ENCODE measurements at places on chromosomes 4 and X.

GRCh38 chr4:103498161-103499070 is 221.4 kb downstream of the TACR3 start:
- DNase-seq: no peak

DNA sequence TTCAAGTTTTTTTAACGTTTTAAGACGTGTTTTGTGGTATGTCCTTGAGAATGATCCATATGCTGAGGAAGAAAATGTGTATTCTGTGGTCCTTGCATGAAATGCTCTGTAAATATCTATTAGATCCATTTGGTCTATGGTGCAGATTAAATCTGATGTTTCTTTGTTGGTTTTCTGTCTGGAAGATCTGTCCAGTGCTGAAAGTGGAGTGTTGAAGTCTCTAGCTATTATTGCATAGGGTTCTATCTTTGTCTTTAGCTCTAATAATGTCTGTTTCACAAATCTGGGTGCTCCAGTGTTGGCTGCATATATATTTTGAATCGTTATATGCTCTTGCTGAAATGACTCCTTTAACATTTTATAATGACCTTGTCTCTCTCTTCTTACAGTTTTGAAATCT is 122.5 kb downstream of the RPA4 start:
- no peak for DNase-seq

- DNase-seq: peak; percentile 15
Observed at GRCh38 chr4:5710961-5711478, at the start of gene EVC. Gene EVC (plus strand): TSS chr4:5711201. CDS start chr4:5711381, 180 bp downstream.

GRCh38 chr4:16439768-16440167 is 213.5 kb upstream of the TAPT1 start:
- no peak for DNase-seq

DNA sequence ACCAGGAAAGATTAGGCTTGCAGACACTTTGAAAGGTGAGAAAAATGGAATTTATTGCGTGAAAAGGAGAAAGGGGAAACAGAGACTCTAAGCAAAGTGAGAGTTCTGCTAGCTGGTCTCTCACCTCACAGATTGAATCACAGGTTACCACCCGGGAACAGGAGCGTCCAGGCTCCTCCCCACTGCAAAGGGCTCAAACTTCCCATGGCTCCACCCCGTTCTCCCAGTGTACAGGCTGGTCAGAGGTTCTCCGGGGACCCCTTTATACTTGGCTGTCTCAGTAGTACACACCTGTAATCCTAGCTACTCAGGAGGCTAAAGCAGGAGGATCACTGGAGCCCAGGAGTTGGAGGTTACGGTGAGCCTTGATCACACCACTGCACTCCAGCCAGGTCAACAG is 44.0 kb upstream of the ABCG2 start:
- no peak for DNase-seq

DNA sequence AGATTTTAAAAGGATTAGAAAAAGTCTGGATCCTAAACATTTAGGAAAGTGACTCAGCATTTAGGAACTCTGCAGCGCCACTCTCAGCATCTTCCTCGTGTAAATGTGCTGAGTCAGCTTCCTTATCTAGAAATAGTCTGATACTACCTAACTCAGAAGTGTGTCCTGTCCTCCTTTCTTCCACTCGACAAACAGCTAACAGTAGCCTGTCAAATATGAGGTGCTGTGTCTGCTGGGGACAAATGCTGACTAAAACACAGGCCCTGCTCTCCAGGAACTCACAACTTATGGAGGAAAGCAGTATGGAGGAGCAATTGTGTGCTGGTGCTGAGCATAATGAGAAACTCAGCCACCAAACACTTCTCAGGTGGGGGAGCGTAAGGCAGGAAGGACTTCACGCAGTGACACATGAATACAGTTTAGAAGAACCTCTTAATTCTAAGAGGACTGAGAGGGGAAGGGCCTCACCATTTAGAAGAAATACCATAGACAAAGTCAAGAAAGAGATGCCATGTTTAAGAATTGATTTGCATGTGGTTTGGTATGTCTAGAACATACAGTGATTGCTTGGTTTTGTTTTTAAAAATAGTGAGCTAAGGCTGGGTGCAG is 125.3 kb downstream of the SOWAHB start:
- DNase-seq: no peak

- DNase-seq: no peak
Observed at GRCh38 chr4:34271479-34272355, 1972.6 kb downstream of the ARAP2 start.

DNA sequence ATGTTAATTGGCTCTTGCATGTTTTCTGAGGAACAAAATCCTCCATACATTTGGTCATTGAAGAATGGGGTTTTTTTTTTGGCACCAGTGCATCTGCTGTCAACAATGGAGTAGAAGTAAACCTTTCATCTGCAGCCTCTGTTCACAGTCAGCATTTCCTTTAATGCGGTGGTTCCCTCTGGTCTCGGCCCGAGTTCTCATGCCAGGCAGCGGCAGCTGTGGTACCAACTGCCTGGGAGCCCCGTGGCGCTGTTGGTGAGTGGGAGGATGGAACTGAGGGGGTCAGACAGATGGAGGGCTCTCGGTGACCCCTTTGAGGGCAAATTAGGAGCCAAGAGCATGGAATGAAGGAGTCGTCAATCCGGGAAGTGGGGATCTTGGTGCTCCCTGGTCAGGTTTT is 114.7 kb downstream of the AFF1 start:
- DNase-seq: no peak

DNA sequence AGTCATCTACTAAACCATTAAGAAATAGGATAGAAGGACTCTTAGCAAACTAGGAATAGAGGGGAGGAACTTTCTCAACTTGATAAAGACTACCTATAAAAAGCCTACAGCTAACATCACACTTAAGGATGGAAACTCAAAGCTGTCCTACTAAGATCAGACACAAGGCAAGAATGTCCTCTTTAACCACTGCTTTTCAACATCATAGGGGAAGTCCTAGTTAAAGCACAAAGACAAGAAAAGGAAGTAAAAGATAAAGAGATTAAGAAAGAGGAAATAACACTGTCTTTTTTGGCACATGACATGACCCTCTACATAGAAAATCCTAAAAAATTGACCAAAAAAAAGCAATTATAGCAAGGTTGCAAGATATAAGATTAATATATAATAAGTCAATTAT is 136.6 kb downstream of the FBXW7 start:
- DNase-seq: peak; percentile 74

DNA sequence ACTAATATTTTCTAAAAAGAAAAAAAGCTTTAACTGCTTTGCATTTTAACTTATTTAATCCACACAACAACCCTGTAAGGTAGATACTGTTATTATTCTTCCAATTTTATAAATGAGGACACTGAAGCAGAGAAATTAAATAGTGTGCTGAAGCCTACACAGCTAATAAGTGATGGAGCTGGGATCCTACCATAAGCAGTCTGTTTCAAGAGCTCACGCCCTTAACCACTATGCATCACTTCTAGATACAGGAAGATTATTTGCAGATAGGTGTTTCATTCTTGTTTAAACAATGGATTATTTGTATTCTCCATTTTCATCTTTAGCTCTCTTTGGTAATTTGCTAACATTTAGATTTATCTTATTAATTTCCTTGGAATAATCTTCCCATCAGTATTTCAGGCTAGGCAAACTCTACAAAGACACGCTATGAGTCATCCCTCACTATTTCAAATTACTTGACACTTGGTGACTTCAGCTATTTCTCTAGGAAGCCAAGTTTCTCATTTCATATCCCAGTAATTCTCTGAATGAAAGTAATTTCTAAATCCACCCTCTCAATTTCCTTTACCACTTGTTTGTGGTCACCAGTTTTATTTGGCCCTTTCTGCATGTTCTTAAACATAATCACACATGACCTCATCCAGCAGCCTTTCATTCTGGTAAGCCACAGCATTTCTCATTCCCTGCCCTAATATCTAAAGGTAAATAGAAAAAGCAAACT is 67.3 kb downstream of the ASB9 start:
- DNase-seq: peak; percentile 24

DNA sequence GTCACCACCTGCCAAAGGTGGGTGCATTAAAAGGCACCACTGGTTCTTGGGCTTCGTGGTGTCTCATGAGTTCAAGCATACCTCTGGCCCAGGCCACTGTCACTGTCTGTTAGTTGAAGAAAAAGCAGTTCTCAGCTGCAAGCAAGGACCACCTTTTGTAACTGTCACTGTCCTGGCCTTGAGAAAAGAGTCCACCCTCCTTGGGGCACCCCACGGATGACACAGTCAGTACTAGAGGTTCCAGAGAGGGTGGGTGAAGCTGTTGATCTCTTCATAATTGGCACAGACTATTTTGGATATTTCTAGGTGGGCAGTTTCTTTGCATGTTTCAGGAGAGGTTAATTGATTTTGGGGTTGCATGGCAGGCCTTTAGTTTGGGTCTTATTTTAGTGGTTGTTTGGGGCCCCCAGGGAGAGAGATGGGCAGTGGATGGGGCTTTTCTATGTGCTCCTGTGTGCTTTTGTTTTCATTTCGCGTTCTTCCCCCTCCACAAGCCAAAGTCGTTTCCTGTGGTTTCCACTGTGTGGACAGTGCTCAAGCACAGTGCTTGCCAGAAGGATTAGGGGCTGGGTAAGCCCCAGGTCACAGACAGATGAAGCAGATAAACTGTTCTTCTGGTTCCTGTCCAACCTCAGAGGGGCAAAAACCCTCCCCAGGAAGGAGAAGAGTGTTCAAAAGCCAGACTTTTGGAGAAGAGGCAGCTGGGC is 156.2 kb upstream of the PPP1R2C start:
- no peak for DNase-seq

- DNase-seq: no peak
Observed at GRCh38 chr4:55367084-55367722, 21.2 kb downstream of the SRD5A3 start.

DNA sequence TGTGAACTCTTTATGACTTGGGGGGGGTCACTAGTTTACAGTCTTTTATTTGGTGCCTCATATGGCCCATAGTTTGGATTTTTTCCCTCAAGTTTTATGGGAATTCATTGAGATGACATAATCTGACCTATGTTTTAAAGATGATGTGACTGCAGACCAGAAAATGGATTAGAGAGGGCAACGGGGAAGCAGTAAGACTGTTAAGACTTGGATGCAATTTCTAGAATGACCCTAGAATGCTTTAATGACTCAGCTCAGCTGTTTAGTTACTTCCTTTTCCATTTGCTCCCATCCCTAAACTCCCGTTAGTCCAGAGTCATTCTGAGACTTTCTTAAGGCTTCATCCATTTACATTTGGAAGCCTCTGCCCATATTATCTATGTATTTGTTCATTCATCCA is 59.9 kb upstream of the PDGFRA start:
- DNase-seq: peak; percentile 13

DNA sequence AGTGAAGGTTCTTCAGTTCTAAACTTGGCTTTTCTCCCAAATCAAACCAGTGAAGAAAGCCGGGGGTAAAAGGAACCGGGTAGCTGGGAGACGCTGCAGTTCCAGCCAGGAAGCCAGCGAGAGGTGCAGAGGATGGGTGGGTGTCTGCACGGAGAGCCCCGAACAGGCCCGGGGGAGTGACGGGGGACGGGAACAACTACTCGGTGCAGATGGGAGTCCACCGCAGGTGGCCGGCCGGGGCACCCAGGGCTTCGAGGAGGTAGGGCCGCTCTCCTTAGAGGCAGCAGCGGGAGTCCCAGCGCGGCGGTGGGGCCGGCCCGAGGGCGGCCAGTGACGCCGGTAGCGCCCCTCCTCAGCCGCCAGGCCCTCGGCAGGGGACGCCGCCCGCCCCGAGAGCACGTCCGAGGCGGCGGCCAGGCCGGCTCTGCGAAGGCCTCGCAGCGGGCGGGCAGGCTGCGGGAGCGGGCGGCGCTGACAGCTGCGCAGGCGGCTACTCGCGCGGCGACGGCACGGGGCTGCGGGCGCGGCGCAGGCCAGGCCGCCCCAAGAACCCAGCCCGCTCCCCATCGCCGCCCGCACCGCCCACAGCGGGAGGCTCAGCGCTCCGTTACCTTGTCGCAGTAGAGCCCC is 449 bp downstream of the FBXL5 start:
- DNase-seq: peak; percentile 39

DNA sequence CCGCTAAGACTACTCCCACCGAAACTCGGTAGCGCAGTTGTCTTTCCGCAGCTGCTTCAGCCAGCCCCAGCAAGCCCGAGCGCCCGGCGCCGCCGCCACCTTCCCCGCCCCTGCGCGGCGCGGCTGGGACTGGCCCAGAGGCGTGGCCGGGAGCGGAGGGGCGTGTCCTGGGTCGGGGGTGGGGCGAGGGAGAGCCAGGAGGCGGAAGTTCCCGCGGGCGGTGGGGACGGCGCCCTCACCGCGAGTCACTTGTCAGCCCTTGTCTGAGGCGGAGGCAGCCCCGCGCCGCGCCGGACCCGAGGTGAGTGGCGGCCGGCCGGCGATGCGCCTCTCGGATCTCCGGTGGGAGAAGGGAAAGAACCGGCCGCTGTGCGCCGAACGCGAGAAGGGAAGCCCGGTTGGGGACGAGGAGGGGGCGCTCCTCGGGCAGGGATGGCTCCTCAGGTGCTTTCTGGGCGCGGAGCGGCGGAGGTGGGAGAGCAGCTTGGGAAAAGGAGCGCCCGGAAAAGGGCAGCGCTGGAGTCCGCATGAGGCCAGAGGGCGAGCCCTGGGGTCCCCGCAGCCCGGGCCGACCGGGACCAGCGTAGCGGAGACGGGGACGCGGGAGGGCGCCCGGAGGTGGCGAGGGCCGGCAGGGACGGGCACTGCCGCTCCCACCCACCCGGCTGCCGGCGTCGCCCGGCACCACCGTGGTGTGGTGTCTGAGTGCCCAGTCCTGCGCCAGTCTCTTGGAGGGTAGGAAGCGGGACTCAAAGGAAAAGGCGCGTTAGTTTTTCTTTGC is at the start of gene PDLIM5:
Gene PDLIM5, plus strand, starts transcription at position 248 of the 781 bp plus-strand sequence. CDS start 3,347 bp downstream, outside the sequence.
- DNase-seq: peak; percentile 93

GRCh38 chr4:185787926-185788679 is 23.9 kb downstream of the SORBS2 start:
- DNase-seq: no peak

- DNase-seq: no peak
Observed at GRCh38 chrX:34584781-34585180, 72.3 kb downstream of the TMEM47 start.

GRCh38 chrX:154593201-154593600 is 8.3 kb downstream of the CTAG1A start:
- DNase-seq: no peak

GRCh38 chr4:172666711-172667368 is 501.8 kb upstream of the GALNT7 start:
- DNase-seq: no peak

DNA sequence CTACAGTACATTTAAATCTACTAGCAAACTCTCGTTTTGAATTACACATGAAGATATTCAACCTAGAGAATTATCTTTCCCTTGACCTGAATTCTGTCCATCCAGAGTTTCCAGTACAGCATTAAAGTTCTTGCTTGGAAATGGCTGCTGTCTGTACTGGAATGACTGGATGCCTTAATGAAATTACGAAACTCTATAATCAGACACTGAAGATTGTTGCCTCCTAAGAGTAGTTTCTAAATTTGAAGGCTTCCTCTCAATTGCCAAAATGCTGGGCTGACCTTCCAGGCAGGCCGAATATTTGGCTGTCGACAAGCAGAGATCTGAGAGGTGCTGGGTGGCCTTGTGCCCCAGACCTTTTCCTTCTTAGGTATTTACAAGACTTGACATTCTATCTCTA is 215.1 kb upstream of the GPC4 start:
- no peak for DNase-seq

Data from inflammatory macrophage treated with lipopolysaccharide for 4 hours (primary cell).